Pulmonary artery endothelial cell (primary cell): ENCODE measurements at places on chromosomes 2 and 18. TPM values are rescaled to one million over a fixed set of nuclear protein-coding genes. Genes with fewer than 3 reads are reported as not detected.

Gene IL1F10
- not detected in 2 replicates for total RNA-seq

Gene RAB6C
- not detected in 2 replicates for total RNA-seq

Gene CRYBA2
- not detected in 2 replicates for total RNA-seq

Gene ASIC4
- total RNA-seq: not detected in 2 replicates

Gene TSN
- 62.9 and 75.6 TPM in 2 replicates for total RNA-seq

Gene RBKS
- 0.67 and 0.79 TPM in 2 replicates for total RNA-seq

Gene NYAP2
- not detected in 2 replicates for total RNA-seq

Gene GREB1L
- 0.20 and 0.67 TPM in 2 replicates for total RNA-seq

Gene TUBA4B
- not detected in 2 replicates for total RNA-seq

Gene SIX2
- total RNA-seq: 0.14 and 0.20 TPM in 2 replicates

Gene HOXD11
- not detected in 2 replicates for total RNA-seq

Gene RGPD4
- under 0.01 TPM in 1 of 2 replicates, not detected in the other for total RNA-seq

Gene RNF152
- 46.2 and 76.5 TPM in 2 replicates for total RNA-seq

GRCh38 chr2:98545591-98545990 is 62.7 kb downstream of the COA5 start:
- no peak for DNase-seq

GRCh38 chr2:230956827-230957755 is 32.0 kb upstream of the GPR55 start:
- DNase-seq: no peak

DNA sequence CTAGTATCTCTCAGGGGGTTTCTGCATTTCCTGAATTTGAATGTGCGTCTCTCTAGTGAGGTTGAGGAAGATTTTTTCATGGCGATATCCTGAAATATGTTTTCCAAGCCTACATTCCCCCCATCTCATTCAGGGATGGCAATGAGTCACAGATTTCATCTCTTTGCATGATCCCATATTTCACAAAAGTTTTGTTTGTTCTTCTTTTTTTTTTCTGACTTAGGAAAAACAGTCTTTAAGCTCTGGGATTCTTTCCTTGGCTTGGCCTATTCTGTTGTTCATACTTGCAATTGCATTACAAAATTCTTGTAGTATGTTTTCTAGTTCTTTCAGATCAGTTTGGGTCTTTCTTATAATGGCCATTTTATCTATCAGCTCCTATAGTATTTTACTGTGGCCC is 136.5 kb downstream of the DSEL start:
- no peak for DNase-seq

DNA sequence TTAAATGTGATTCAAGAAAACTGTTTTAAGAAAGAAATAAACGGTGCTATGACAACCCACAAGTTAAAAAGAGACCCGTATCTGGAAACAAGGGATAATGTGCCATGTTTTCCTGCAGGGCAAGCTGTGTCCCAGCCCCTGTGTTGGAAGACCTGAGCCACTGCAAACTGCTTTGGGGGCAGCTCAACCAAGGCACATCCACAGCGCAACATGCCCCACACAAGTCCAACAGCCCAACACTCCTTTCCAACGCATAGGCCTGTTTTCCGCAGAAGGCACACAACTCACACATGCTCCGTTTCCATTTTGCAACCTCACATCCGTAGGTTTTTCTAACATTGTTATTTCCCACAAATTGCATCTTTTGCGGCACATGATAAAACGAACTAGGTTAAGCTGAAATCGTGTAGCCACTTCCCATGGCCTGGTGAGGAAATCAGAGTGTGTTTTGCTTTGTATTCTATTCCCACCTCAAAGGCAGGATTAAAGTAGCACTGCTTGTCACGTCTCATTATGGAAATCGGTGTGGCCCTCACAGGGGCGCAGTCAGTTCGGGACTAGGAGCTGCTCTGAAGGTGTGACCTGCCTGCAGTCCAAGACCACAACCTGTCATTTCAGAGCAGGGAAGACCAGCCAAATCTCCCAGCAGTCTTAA is 50.5 kb upstream of the ZNF516 start:
- no peak for DNase-seq

DNA sequence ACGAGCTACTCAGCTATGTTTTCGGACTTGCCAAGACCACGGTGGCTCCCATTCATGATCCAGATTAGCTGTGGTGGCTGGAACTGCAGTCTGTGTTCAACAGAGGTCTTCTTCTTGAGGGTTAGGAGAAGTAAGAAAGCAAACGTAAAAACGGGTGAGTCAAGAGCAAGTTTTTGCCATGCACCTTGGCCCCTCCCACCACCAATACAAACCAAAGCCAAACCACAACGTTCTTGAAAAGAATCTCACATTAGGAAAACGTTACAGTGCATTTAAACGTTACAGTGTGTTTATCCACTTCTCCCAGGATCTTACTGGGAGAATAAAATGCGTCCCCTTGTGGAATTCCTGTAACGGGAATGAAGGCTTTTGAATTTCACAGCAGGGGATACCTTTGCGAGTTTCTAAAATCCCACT is 725 bp downstream of the FBXO48 start:
- no peak for DNase-seq

GRCh38 chr2:153488072-153488471 is 9.5 kb upstream of the RPRM start:
- DNase-seq: no peak

DNA sequence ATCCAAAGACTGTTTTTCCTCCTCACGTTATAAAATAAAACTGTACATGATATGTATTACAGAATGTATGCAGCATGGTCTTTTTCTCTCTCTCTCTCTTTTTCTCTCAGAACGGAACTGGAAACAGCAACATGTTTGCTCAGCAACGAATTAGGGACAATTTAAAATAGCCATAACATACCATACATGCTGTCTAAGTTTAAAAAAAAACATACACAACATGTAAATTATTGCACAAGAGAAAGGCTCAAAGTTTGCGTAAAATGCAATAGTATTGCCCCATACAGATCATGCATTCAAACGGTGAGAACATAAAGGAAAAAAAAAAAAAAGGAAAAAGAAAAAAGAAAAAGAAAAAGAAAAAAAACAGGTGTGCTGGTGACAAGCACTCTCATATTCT is 93.6 kb downstream of the BCL11A start:
- DNase-seq: no peak

DNA sequence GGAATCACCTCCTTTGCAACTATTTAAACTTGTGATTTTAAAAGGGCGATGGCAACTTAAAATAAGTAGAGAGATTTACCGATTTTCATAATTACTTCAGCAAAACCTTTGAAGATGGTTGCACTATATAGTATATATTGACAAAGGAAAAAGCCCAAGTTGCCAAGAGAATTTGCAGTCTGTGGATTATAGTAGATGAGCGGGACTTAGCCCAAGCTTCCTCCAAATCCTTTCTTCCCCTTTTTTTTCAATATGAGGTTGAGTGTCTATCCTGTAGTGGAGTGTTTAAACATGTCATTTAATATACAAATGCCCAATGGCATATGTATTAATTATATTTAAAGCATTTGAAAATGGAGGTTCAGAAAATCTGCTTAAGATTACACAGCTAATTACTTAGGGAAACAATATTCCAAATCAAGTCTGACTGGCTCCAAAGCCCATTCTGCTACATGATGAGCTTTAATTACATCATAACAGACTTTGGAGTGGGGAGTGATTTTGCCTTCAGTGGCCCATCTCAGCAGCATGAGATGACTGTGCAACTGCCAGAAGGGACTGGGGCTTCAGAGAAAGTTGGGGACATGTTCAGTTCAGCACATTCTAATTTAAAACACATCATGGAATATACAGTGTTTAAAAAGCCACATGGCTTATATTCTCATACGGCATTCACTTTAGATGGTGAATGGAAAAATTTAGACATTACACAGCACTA is 73.2 kb downstream of the COL3A1 start:
- no peak for DNase-seq

GRCh38 chr2:119248311-119248710 is 24.7 kb downstream of the STEAP3 start:
- no peak for DNase-seq

DNA sequence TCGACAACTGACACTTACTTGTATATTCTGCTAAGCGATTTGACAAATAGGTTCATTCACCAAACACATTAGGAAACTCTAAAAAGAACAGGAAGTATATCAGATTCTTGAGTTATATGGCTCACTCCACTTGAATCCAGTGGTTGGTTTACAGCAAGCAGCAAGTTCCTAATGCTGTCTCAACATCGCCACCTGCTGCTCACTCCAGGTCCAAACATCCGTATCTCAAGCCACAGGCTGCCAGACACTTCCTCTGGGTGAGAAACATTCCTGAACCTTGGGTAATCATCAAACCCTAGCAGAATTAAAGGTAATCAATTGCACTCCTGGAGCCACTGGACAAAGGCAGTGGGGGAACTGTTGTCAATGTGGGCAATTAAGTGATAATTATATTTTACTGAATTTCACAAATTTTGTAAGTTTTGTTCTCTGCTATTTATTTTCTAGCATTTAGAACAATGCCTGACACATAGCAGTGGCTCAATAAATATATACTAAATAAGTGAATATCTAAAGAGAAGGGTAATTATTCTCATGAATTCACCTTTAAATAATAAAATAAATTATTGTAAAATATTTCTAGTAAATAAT is 107.1 kb upstream of the TTN start:
- peak; percentile 68 for DNase-seq

DNA sequence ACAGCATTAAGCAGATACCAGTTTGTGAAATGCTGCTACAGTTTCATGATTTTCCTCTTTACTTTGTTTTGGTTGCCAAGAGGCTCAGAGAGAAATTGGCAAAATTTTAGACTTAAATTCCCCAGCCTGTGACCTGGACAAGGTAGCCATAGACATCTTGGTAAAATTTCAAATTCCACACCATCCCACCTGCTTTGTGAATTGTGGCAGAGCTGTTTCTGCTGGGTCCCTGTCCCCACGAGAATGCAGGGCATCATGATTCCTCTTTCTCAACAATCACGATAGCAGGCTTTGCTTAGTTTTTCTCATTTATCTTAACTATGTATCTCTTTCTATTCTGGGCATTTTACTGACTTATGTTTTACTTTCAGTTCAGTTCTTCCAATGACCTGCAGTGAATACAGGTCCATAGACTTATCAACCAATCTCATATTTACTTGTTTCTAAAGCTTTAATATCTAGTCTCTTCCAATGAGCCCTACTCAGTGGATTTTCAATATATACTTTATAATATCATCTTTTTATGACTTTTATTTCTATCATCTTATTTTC is 351.6 kb downstream of the SOCS6 start:
- DNase-seq: no peak

DNA sequence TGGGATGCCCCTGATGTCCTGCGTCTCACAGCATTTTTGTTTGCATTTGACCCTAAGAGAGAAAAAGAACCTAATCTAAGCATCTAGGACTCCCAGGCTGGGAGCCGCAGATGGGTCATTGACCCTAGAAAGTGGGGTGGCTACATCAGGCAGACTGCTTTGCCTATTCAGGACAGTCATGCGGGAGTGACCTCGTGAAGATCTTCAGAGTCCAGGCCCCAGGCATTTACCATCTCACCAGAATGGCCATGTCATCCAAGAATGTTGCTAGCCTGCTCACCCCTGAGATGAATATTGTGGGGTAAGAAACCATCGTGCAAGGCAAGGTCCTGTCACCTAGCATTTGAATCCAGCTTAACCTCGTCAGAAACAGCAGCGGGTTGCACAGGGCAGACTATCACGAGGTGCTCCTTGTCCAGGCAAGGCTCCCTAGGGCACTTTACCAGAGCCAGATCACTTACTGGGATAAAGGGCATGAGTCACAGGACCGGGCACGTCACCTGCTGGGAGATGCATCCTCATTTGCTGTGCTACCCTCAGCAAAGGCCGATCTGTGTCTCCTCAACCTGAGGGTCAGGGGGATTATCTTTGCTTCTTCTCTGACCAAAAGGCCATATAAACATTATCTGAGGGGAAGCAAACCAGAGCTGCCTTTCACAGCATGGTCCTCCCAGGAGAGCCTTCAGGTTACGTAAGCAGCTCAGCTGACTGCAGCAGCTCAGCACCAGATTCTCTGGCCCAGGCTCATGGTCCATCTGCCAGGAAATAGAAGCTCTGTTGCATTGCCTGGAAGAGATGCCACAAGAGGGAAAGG is 162.3 kb downstream of the ACKR3 start:
- no peak for DNase-seq

GRCh38 chr2:7900593-7900992 is 781.3 kb upstream of the ID2 start:
- no peak for DNase-seq

GRCh38 chr18:46297124-46297523 is 192.9 kb downstream of the HAUS1 start:
- DNase-seq: no peak

GRCh38 chr2:219125225-219125885 is 35.3 kb downstream of the NHEJ1 start:
- DNase-seq: no peak

- no peak for DNase-seq
Measured at GRCh38 chr2:212213191-212213590, 325.4 kb downstream of the ERBB4 start.

DNA sequence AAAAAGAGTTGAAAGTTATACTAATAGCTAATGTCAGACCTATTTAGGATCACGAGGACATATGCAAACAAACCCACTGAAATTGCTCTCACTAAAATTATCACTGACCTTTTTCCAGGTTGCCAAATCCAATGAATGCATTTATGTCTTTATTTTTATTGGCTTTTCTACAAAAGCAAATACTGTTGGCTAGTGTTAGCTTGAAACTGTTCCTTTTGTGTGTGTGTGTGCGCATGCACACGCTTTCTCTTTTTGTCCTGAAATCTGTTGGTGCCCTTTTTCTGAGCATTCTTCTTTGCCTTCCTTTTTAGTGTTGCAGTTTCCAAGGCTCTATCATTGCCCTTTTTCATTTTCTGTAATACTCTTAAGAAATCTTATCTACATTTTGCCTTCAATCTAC is 1269.2 kb downstream of the LRP1B start:
- DNase-seq: no peak

DNA sequence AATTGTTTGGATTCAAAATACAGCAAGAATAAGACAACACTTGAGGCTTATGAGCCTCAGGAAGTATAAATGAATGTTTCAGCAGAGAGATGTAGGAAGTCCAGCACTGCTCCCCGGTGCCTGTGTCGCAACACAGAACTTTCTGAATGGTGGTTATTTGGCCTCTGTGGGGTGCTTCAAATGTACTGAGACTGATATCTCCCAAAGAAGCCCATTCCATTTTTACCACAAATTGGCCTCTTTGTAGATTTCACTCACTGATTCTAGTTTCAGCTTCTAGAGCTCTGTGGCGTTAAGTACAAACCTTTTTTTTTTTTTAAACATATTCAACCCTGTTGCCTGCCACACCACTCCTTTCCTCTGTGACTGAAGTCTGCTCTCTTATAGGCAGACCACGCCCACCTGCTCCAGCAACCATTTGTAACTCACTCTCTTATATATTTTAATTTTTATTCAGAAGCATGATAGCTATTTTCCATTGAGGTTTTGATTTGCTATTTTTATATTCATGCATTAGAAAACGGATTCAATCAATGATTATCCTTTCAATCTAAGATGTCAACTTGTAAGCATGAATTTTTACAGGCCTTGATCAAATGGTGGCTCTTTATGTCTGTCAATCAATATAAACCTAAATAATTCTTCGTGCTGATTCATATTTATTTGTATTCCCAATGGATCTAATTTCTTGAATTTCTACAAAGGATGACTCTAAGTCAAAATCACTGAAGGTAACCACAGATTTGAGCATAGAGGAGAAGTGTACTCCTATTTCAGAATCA is 277.1 kb upstream of the CCDC68 start:
- no peak for DNase-seq
